ENCODE measurements at places on chromosomes 1 and 21. TPM values are rescaled to one million over a fixed set of nuclear protein-coding genes. Genes with fewer than 3 reads are reported as not detected.
A peak's percentile ranks its signal among the peaks of the same experiment; 100 is the strongest.

DNA sequence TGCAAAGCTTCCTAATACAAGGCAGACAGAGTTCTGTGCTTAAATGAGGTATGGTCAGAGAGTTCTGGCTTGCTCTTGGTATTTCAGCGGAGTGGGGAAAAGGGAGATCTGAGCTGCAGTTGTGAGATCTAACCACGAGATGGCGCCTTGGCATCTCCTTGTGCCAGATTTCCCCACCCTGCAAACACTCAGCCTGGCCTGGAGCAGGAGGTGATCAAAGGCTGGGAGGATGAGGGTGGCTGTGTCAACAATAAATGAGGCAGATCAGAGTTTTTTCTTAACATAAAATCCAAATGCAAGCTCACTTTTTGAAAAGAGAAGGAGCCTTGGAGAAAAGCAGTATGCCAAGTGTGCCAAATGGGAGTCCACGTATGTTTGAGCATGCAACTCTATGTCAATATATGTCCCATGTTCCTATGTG is 4.1 kb upstream of the TFAP2E start:
- DNase-seq, result peak; percentile 89

DNA sequence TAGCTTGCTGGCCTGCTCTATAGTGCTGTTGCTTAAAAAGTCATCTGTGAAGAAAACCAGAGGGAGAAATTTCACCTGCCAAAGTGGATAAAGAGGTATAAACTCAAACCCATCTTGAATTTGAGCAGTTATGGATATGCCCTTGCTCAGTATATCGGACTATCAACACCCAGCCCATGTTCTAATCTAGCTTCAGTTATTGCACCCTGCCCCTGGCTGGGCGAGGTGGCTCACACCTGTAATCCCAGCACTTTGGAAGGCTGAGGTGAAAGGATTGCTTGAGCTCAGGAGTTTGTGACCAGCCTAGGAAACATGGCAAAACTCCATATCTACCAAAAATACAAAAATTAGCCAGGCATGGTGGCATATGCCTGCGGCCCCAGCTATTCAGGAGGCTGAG is 13.3 kb downstream of the LIX1L start:
- DNase-seq, result no peak

DNA sequence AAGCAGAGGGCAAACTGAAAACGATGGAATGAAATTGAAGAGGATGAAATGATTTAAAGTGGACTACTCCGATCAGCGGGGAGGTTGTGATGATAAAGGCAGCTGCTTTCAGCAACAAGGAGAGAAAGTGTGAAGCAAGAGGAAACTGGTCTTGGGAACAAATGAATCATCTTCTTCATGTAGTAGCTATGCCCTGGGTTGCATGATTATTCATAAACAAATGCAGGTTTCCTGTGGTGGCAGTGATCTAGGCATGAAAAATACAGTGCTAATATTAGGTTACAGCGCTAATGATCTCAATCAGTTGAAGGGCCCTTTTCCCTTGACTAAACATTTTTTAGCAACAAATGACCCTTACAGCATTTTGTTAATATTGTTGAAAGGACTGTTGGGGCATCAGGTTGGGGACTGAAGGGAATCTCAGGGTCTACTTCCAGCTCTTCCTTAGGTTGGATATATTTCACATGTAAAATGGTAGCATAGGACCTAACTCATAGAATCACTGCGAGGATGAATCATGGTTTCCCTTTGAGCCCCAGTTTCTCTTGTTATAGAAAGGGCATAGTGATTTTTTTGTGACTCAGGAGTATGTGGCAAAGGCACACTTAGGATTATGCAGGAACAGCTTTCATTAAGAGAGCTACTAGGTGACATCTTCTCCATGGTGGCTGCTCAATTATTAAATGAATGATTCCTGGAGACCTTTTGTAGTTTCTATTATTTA is 1.9 kb upstream of the ZFYVE9 start:
- no peak for DNase-seq

DNA sequence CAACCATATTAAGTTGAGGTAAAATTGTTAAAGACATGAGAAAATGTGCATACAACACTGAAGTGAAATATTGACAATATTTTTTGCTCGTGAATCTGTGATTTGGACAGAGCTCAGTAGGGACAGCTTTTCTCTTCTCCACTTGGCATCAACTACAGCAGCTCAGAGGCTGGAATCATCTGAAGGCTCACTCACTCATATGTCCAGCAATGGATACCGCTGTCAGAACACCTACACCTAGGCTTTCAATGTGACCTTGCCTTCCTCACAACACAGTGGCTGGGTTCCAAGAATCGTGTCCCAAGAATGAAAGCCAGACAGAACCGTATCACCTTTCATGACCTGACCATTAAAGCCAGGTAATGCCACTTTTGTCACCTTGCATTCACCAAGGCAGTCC is 115.2 kb downstream of the NRIP1 start:
- DNase-seq, result no peak

DNA sequence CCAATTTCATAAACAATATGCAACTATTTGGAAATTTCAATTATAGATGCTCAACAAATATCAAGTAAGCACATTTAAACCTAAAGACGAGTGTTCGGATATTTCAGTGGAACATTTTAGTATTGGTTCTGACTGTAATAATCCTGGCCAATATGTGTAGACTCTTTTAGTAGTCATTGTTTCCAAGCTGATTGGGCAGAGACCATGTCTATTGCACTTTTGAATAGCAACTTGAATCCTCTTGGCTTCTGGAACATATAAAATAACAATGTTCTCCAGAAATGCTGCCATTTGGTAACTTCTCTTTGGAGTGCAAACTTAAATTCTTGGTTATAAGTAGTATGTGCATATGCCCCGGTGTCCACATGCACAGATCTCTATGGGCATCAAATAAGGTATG is 205.5 kb upstream of the C1orf105 start:
- DNase-seq, result no peak

DNA sequence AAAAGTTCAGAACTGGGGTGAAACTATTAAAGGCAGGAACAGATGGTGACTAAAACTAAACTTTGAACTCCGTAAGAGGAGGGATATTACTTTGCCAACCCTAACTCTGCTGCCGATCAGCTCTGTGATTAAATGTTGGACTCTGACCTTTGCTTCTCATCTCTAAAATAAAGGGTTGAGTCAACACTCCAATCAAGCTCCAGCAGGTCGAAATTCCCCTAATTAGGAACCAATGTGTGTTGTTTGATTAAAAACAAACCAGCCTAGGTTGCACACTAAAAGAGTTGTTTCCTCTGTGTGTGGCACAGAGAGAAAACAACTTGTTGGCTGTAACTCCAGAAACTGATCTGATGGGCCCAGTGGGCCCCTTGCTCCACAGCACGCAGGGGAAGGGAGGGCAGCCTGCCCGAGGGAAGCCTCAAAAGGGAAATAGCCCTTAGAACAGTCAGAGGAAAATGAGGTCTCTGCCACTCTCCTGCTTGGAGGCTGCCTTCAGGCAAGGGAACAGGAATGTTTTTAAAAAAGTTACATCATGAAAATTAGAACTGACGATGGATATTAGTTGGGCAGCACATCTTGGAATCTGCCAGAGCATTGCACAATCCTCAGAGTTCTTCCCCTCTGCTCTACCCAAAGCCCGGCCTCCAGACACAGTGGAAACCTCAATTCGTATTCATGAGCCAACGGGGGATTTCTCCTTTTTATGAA is 69.3 kb downstream of the KCTD3 start:
- no peak for DNase-seq

Gene C1orf115
- total RNA-seq, result not detected

Gene RSPH1
- 0.26 TPM for total RNA-seq

Gene FAM78B
- 0.15 TPM for total RNA-seq

Gene FAM3B
- not detected for total RNA-seq
